ENCODE measurements at places on chromosomes 7 and 10.

- no peak for DNase-seq
Measured at GRCh38 chr10:7945469-7946187, 108.9 kb upstream of the GATA3 start.

- no peak for DNase-seq
Measured at GRCh38 chr10:1175956-1176565, 119.9 kb downstream of the WDR37 start.

DNA sequence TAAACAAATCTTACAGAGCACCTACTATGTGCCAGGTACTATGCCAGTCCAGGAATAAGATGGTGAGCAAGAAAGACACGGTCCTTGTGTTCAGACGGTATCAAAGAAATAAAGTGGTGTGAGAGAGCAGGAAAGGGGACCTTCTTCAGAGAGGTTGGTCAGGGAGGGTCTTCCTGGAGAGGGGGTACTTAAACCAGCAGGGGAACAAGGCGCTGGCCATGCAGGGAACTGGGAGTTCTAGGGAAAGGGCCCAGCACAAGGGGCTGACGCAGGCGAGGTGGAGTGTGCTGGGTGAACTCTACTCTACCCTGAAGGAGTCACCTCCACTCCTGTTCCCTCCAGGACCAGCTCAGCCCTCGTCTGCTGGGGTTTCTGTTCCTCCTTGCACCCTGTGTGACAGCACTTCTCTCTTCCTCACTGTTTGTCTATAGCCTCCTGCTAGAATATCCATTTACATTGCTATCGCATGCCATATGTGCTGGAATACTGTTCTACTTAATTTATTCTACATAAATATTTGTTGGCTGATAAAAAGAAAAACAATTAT, 73.5 kb downstream of the AOAH start:
- no peak for DNase-seq

GRCh38 chr7:138668229-138668596, 32.9 kb downstream of the SVOPL start:
- no peak for DNase-seq

GRCh38 chr10:62136931-62137330, 131.7 kb downstream of the RTKN2 start:
- DNase-seq: no peak

DNA sequence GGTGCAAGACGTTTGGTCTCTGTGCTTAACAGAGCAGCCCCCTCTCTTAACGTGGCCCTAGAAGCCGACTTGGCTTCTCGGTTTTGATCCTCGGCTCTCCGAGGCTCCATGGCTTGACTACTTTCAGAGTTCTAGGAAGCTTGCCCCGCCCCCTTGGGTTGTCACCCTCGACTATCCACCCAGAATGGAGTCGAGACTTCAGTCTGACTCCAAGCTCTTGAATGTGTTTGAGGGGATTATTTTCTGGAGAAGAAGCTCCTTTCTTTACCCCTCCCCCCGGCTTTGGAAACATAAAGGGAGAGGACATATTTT, 448 bp downstream of the SEC24C start:
- DNase-seq: peak; percentile 27

GRCh38 chr10:47159361-47160260, 140.4 kb upstream of the GDF10 start:
- no peak for DNase-seq

- no peak for DNase-seq
Measured at GRCh38 chr10:86599041-86599440, 55.3 kb upstream of the OPN4 start.

DNA sequence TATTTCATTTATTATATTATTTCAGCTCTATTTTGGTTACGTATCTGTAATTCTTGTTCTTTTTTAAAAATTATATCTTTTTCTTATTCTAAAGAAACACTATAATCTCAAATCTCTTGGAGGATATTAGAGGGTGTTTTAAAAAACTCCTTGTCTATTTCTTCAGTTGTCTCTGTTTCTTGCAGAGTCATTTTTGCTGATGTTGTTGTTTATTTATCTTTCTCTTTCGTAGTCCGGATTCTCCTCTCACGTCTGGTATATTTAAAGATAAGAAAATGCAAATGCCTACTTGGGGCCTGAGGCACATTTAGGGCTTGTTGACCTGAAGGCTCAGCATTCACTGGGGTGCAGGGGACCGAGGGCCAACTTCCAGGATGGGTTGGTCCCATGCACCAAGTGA, 181.2 kb upstream of the CTBP2 start:
- DNase-seq: no peak

- no peak for DNase-seq
Measured at GRCh38 chr7:41148521-41148951, 554.4 kb downstream of the INHBA start.

DNA sequence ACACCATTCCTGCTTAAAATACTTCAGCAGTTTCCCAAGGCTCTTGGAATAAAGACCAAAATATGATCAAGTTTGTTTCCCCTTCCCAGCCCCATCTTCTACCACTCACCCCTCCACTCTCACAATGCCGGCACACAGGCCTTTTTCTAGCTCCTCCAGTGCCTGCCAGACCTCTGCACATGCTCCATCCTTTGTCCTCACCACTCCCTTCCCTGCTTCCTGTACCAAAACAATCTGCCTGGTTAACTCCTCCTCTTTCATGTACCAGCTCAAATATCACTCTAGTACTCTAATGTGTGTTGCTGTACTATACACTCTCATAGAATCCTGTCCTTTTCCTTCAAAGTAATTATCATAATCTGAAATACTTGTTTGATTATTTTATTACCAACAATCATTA, 19.4 kb downstream of the SCRN1 start:
- DNase-seq: no peak

GRCh38 chr7:21920936-21921335, 24.8 kb downstream of the CDCA7L start:
- DNase-seq: no peak

GRCh38 chr7:2233926-2234325, 1.2 kb upstream of the MAD1L1 start:
- DNase-seq: no peak

DNA sequence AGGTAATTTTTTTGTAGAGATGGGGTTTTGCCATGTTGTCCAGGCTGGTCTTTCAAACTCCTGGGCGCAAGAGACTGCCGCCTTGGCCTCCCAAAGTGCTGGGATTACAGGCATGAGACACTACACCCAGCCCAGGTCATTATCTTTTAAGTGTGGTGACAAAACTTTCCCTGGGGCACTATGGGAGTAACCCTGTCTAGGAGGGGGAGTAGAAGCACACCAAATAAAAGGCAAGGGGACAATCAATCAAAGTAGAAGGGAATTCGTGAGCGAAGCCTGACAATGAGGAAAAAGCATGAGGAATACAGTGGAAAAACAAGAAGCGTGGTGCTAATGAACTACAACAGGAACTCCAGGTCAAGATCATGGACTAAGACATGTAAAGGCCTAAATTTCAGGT, 31.4 kb downstream of the IDE start:
- DNase-seq: no peak

- DNase-seq: no peak
Measured at GRCh38 chr10:91887272-91888076, 21.8 kb downstream of the FGFBP3 start.

- no peak for DNase-seq
Measured at GRCh38 chr7:147418966-147419365, 1171.6 kb upstream of the C7orf33 start.

DNA sequence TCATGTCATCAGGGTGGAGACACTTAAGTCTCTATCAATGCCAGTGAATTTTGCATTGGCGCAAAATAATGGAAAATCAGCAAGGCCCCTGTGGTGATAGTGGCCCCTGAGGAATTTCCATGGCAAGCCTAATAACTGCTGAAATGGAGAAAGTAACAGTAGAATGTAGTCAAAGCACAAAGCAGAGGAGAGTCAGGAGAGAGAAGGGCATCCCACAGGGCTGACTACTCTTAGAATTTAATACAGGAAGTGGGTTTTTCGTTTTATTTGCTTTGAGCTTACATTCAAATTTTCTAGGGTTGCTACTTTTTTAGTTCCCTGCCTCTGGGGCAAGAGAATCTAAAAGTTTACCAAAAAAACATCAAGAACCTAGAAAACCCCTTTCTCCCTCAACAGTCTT, 39.0 kb downstream of the BZW2 start:
- no peak for DNase-seq

- no peak for DNase-seq
Measured at GRCh38 chr7:49812534-49812933, 39.1 kb downstream of the VWC2 start.

DNA sequence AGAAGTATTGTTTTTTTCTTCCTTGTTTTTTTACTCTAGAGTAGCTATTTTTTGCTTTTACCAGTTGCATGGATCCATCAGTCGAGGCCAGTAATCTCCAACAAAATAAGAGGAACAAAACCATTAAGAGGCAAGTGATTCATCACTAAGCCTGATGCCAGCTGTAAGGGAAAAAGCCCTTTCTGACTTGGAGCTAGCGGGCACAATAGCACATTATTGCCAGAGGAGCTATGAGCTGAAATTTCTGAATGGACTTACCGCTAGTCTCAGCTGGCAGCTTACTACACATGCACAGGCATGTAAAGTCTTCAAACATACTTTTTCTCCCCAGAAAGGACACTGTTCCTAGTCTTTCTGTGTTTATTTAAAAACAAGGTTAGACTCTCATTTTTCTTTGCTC, 41.6 kb upstream of the PTPRZ1 start:
- DNase-seq: no peak

GRCh38 chr7:63023182-63023787, 975.4 kb upstream of the ZNF722 start:
- DNase-seq: no peak

DNA sequence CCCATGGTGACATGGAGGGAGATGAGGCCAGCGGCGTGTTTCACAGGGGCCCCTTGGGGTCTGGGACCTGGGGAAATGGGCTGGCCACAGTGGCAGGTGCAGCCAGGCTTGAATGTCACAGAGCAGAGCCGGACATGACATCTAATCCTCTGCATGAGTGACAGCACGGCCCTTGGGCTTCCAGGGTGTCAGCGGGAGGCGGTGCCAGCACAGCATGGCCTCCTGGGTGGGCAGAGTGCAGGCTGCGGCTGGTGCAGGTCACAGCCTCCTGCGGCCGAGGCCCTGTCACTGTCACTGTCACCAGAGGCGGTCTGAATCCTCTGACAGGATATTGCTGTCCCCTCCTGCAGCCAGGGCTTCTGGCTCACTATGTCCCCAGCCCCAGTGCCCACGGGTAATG, 18.2 kb downstream of the BHLHA15 start:
- no peak for DNase-seq

- no peak for DNase-seq
Measured at GRCh38 chr10:24346877-24347519, 138.1 kb downstream of the KIAA1217 start.

GRCh38 chr7:68336594-68336993, 1261.7 kb upstream of the AUTS2 start:
- no peak for DNase-seq

DNA sequence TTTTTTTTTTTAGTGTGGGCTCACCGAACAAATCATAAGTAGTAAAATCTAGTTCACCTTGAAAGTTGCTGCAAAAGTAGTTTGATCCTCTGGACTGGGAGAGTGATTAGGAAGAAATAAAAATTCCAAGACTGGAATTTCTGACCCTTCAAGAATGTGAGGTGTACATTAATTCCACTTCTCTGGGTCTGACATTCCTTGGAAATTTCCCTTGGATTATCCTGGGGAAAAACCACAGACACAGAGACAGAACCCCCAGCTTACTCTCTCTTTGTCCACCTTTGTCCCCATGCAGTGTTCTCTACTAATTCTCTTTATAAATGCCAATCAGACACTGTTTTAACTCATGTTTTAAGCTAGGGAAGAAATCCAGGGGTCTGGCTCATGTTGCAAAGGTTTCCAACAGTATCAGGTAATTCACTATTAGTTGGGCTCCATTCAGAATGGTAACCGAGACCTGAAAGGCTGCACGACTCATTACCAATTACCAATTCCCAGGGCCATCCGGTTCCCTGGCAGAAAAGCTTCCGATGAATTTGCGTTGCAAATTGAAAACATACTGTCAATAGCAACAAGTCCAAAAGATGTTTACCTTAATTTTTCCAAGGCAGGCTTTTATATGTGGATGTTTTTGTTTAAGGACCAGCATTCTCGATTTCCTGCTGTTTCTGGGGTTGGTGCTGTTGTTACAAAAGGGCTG, 86.3 kb downstream of the BAMBI start:
- DNase-seq: no peak

DNA sequence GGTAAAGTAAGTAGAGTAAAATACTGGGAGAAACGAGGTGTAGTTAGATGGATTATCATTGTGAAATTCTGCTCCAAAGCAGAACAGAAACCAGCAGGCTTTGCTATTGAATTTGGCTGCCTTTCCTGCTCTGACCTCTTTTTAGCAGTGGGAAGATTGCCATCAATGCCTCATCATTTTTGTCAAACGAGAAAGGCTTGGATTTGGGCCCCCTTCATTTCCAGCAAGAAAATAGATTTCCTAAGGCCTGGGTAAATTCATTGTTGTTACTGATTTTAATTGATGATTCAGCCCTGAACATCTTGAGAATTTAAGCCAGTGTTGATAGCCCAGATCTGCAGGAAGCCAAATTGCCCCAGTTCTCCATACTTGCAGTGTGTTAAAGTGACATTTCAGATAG, 35.2 kb upstream of the ASAH2 start:
- DNase-seq: no peak

GRCh38 chr7:53094827-53095226, 59.4 kb downstream of the POM121L12 start:
- no peak for DNase-seq

DNA sequence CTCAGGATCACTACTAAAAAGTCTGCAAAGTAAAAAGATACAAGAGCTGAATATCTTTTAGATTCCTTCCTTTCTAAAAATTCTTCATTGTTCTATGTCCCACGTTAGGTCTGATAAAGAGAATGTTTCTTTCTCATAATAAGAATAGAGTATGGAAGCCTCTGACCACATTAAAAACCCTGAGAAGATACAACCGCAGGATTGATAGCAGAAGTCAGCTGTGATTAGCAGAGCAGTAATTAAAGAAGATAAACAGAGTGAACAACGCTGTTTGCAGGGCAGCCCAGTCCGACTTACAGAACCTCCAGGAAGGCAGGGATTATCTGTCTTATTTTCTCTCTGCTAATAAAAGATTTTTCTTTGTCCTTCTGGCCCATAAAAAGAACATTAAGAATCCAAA, 31.4 kb upstream of the PITRM1 start:
- no peak for DNase-seq

DNA sequence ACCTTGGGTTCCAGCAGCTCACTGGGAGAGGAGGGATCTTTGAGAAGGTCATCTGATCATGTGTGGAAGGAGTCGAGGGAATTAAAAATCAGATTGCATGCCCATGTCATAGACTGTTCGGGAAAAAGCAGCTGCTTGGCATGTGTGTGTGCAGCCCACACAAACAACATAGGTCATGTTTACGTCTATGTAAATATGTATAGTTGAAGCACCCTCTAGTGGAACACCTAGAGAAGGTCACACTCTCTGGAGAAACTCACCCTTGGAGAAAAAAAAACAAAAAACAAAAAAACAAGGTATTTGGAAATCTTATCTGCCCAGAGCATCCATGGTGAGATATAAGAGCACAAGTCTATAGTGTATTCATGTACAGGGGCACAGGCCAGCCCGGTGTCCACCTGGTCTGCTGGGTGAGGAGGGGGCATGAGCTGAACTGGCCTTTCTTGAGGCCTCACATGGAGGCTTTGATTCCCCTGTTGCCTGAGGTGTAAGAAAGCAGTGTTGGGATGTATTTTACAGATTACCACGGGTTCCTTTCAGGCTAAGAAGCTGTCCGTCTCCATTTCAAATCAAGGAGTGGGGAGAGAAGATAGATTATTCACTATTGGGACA, 98.0 kb downstream of the NPY start:
- no peak for DNase-seq

Data from activated CD4-positive, alpha-beta T cell treated with anti-CD3 and anti-CD28 coated beads, Interleukin-2, amount 50 U/mL, for 24 hours (primary cell).